ENCODE measurements at places on chromosomes 6 and 20.

DNA sequence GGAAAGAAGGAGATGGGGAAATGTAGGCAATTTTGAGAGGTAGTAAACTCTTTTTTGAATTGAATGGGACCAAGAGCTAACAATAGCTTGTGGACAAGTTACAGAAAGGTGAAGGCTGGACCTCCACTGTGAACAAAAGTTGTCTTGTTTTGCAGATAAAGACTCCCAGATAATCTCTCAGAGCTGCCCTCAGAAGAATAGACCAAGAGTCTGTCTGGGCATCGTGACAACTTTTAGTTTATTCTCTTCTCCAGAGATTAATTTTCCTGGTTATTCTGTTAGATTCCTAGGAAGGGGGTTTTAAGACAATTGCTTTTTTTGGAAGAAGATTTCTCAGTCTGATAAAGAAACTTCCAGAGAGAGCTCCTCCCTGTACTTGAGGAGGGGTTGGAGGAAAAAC lies 161.9 kb downstream of the COL19A1 start:
- no peak for DNase-seq

DNA sequence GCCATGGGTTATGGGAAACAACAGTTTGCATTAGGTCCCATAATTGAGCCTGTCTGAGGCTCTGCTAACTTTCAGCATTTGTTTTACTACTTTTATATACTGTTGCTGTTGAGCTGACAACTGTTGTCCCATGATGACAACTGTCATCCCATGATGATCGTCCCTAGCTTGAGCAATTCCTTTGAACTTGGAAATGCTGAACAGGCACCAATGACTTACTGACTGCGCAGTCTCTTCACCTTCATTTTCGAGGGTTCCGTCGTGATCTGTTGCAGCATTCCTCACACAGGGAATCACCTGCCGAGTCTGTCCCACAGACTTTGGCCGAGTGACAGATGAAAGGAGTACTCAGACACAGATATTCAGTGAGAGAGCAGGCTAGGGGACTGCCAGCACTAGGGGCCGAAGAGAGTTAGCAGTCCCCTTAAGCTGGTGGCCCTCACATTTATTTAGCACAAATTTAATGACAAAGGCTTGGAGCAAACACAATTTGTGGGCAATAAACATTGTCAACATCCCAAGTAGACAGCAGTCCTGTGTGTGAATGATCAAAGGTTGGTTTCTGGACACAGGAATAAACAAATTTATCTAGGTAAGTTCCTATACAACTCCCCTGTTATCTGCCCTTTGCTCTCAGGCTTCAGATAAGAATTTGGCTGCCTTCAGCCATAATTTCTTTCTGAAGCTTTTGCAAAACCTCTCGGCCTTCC lies 10.0 kb upstream of the TBC1D20 start:
- DNase-seq = no peak

- no peak for DNase-seq
These were observed 1.3 kb downstream of the KCNQ2 start for GRCh38 chr20:63471002-63471716.

DNA sequence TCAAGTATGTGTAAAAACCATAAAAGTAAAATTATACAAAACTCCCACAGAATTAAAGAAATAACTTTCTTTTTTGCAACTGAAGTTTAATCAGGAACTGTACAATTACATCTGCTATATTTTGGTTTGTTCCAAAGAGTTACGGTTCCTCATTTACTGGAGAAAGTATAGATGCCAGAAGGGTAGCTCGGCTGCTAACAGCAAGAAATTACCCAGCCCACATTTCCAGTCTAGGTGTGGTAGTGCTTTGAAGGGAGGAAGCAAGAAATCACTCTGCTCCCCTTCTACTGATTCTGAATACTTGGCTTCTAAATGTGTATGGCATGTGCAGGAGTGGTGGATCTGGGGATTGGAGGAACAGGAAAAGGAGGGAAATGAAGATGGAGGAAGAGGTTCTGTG lies 441.3 kb downstream of the CDC5L start:
- no peak for DNase-seq

DNA sequence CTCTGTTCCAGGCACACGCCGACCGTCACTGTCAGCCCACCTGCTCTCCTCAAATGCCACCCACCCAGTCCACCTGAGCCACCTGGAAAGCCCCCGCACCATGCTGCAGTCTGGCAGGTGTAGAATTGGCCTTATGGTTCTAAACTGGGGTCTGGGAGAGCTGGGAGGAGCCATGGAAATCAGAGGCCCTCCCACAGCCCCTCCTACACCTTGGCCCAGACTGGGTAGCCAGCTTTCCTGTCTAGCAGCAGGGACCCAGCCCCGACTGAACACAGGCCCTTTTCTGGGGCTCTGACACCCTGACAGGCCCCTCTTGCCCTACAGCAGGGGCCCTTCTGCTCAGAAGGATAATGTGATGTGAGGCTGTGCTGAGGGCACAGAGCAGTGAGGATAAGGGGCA lies 31.1 kb downstream of the LRFN2 start:
- DNase-seq = no peak
